MCF 10A (cell line): ENCODE measurements at places on chromosomes 2 and 18.

DNA sequence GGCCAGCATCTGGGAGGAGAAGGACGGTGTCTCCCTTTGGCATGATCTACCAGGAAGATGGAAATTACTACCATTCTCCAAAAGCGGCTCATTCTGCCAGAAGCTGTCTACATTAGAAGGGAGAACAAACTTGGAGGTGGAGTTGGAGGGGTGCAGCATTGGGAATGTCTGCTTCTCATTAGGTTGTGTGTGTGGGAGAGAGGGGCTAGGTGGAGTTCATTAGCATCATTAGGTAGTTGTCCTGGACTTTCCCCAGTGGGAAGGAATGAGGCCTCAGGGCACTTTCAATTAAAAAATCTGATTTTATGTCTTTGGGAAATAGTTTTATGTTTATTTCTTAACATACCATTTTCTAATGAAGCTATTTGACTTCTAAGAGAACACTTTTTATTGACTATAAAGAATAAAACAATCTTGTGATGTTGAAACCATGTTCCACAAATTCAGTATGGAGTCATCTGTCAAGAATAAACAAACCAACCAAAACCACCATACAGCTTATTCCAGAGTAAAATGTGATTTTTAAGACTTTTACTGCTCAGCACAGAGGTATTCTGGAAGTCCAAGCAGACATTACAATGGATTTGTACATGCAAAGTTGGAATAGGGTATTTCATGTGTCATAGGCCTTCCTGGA is 60.6 kb downstream of the VAPA start:
- DNase-seq: no peak

DNA sequence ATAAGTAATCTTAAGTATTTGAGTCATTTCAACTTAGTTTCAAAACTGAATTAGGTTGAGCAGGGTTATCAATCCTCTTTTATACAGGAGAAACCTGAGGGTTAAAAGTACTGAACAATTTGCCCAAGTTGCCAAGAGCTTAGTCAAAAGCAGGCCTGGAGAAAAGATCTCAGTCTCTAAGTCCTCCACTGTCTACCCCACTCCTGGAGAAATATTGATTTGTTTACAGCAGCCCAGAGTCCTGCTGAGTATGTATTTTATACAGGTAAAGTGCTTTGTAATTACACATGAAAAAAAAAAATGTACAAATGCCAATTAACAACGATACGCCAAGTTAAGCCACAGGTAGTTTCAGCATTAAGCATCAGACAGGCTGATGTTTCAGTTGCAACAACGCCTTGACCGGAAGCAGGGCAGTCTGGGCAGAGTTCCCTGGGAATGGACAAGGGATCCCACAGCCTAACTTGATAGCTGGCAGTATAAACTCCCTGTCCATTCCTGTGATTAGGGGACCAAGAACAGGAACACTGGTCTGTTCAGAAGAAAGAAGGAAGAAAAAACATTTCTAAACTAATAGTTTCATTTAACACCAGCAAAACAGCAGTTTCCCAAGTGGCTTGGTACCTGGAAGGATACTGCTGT is 132.9 kb downstream of the MYO5B start:
- no peak for DNase-seq

GRCh38 chr2:187148059-187148714 is 299.2 kb upstream of the ZSWIM2 start:
- DNase-seq: no peak

DNA sequence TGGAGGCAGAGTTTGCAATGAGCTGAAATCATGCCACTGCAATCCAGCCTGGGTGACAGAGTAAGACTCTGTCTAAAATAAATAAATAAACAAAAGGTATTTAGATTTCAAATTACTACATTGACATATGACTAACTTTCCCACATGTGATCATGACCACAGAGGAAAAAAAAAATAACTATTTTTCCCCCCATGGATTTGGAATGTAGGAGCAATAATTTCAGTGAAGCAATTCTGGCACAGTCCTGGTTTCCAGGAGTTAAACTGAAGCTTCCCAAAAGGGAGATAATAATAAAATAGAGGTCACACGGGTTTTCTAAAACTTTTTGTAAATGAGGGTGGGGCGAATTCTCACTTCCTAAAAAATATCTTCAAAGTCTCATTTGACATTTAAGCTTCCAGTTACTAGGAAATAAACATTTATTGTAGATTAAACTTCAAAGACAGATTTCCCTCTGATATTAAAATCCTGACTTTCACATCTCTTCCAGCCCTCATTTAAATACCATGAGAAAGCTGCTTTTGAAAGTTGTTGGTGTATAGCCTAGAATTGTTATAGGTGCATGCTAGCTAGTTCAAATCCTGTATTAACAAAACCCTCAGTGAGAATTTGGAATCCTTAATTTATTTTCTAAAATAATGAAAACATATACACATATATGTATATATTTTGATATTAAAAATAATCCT is 20.7 kb downstream of the SLC19A3 start:
- DNase-seq: peak; percentile 35

DNA sequence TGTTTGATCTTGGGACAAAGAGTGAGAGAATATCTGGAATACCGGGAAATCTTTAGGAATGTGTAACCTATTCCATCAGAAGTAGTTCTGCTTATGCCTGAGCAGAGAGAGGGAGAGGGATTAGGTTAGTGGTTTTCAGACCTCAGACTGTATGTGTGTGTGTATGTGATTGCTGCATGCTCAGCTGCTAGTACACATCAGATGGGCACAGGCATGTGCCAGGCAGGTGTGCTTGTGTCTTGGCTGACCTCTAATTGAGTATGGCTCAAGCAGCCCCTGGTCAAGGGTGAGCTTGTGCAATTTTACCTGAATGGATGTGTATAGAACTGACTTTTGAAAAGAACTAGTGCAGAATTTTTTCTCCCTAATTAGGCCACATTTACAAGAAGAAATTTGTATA is 91.2 kb downstream of the INSIG2 start:
- no peak for DNase-seq

GRCh38 chr2:45713591-45713990 is 62.1 kb downstream of the PRKCE start:
- DNase-seq: no peak

GRCh38 chr2:177143444-177143843 is 69.2 kb upstream of the HNRNPA3 start:
- DNase-seq: peak; percentile 58

DNA sequence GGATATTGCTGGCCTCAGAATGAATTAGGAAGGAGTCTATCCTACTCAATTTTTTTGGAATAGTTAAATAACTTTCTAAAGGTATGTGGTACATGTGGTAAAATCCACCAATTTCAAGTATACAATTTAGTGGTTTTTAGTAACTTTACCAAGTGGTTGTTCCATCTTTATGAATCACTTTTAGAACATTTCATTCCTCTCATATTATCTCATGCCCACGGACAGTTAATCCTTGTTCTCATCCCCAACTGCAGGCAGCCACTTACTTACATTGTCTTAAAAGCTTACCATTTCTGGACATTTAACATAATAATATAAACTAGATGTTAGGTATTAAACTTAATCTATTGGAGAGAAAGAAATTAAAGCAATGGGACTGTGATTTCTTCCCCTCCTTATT is 146.3 kb upstream of the ZC3H15 start:
- no peak for DNase-seq

DNA sequence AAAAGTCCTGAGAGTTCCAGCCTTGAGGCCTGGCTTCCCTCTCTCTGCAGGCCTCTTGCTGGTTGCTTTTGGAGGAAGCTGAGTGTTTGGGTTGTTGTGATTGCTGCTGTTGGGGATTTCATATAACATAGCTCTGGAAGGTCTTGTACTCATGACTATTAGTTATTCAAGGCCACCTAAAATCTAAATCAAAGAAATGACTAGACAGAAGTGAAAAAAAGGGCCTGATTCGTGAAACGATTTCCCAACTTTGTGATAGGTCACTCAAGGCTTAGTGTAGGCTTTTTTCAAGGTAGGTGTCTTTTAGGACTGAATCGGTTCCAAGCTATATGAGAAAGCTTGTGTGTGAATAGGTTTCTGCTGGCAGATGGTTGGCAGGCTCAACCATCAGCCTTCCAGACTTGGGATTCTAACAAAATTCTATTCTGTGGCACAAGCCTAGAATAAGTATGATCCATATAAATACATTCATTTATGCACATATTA is 164.4 kb downstream of the FMNL2 start:
- no peak for DNase-seq

DNA sequence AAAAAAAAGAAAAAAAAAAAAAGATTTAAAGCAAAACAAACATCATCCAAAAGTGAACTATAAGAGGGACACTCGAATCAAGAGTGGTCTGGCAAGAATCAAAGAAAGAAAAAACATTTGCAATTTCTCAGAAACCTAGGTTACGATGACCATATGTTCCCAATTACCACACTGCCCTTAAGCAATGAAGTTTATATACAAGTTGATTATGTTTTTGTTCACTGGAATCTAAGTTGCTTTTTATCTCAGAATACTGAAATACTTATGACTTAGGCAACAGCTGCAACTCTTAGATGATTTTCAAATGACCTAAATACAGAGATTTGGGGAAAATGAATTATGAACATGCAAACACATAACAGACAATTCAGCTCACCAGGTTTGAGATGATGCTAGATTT is 597.1 kb upstream of the CHAC2 start:
- DNase-seq: no peak

- DNase-seq: no peak
These were observed 370.6 kb upstream of the CDH20 start for GRCh38 chr18:60962625-60963024.

DNA sequence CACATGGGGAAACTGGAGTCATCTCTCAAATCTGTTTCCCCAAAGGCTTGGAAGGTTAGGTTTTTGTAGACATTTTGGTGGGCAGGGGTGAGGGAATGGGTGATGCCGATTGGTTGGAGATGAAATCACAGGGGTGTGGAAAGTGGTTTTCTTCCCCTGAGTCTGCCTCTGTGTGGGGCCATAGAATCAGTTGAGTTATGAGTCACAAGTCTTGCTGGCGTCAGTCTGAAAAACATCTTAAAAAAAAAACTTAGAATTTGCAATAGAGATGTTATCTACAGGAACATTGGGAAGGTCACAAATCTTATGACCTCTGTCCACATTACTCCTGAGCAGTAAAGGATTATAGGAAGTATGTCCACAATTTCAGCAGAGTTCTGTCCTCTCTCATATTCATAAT is 314.6 kb downstream of the CNTNAP5 start:
- peak; percentile 8 for DNase-seq

DNA sequence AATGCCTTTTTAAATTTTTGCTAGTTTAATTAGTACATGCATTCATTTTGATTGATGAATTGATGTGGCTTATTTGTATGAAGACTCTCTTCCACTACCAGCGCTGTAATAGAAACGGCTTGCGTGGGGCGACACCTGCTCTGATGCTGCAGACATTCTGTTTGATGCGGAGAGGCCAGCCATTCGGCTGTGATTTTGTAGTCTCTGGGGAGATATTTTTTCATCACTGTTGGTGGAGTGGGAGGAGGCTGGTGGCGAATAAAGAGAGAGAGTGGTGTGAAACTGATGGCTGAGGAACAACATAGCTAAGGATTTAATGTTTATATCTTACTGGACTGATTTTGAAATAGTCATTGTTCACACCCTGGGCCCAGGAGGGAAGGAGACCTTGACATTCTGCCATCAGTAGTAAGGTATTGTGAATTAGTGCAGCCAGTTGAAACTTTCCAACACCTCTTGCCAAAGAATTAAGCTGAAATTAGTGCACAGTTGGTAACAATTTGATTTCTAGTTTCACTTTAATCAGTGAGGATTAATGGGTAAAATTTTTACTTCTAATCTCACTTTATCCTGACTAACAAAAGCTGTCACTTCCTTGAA is 224.1 kb downstream of the MTX2 start:
- DNase-seq: no peak

DNA sequence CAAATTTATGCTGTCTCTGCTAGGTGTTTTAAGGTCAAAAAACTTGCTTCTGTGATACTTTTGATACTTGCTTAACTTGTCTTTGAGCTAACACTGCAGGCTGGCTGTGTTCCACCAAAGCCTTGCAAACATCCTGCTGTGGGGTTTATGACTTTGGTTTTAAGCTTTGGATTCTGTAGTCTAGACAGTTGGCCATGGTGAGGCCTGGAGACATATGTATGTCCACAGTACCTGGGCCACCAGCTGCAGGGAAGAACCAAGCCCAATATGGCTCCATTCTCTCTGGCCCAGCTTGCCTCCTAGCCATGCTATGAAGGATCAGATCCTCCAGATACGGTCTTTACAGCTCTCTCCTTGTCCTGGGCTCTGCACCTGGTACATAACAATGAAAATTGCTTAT is 113.9 kb downstream of the INO80D start:
- no peak for DNase-seq

- peak; percentile 99 for DNase-seq
These were observed 83.7 kb upstream of the GALNT5 start for GRCh38 chr2:157173740-157174184.

GRCh38 chr2:224084266-224084892 is 45.3 kb upstream of the SERPINE2 start:
- no peak for DNase-seq

- no peak for DNase-seq
These were observed 346.3 kb downstream of the SATB2 start for GRCh38 chr2:199111458-199111857.

GRCh38 chr2:215367662-215368492 is 56.0 kb downstream of the ATIC start:
- DNase-seq: peak; percentile 35

DNA sequence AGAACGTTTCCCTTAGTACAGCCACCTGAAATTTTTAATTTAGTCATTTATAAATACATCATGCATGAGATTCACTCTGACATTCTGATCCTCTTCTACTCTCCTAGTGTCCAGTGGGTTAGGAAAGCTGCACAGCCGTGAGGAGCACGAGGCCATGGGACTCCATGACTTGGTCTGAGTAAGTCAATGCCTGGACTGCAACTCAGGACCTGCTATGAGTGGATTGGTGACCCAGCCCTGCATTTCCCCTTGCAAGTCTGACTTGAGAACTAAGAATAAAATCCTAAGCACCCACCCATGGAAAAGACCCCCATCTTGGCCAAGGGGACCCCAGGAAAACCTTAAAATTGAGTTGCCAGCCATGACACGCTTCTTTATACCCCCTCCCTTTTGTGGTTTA is 237.6 kb upstream of the HDAC4 start:
- DNase-seq: no peak

DNA sequence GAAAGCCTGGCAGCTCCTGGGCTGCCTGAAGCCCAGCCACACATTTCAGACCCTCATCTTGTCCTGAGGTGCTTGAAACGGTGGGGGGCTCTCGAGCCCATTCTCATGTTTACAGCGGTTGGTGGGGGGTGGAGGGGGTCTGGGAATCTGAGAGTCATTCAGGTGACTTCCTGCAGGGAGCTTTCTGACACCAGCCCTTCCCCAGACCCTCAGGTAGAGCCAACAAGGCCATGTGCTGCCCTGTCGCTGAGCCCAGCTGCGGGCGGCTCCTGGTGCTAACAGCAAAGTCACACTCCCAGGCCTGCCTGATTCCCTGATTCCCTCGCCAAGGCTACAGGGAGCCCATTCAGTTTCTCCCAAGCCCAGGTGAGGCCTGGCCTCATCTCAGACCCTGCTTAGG is 324.9 kb upstream of the MEX3C start:
- DNase-seq: no peak
